ENCODE measurements at places on chromosomes 1 and 21.
A peak's percentile ranks its signal among the peaks of the same experiment; 100 is the strongest.

- no peak for DNase-seq
Observed at GRCh38 chr1:156489935-156490293, 10.7 kb downstream of the MEF2D start.

GRCh38 chr1:71834601-71835441 lies 447.5 kb downstream of the NEGR1 start:
- DNase-seq, result no peak

GRCh38 chr1:109256971-109257681 lies 7.8 kb downstream of the CELSR2 start:
- DNase-seq, result no peak

DNA sequence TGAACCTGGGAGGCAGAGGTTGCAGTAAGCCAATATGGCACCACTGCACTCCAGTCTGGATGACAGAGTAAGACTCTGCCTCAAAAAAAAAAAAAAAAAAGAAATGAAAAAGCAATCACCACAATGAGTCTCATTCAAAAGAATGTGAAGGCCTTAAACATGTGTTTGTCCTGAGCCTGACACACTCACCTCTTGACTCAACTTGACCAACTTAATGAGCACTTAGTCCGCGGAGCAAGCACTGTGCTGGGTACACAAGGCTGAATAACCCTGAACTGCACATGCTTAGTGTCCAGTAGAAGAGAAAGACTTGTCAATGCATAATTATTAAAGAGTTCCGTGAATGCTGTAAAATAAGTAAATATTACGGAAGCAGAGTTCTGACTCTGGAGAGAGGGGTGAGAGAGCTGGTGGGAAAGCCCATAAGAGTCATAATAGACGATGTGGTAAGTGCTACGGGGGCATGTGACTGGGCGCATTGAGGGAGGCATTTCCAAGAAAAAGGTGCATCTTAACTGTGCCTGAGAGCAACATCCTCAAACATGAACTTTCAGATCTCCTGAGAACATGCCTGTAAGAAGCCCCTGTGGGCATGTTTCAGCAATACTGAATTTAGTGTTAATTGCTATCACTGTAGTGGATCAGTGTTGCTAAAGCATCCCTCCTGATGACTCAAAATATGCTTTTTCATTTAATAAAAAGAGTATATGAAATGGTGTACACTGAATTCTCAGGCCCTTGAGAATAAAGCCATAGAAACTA lies 27.2 kb downstream of the MCOLN2 start:
- DNase-seq, result no peak

- no peak for DNase-seq
Observed at GRCh38 chr1:93686504-93687250, 5.0 kb upstream of the BCAR3 start.

DNA sequence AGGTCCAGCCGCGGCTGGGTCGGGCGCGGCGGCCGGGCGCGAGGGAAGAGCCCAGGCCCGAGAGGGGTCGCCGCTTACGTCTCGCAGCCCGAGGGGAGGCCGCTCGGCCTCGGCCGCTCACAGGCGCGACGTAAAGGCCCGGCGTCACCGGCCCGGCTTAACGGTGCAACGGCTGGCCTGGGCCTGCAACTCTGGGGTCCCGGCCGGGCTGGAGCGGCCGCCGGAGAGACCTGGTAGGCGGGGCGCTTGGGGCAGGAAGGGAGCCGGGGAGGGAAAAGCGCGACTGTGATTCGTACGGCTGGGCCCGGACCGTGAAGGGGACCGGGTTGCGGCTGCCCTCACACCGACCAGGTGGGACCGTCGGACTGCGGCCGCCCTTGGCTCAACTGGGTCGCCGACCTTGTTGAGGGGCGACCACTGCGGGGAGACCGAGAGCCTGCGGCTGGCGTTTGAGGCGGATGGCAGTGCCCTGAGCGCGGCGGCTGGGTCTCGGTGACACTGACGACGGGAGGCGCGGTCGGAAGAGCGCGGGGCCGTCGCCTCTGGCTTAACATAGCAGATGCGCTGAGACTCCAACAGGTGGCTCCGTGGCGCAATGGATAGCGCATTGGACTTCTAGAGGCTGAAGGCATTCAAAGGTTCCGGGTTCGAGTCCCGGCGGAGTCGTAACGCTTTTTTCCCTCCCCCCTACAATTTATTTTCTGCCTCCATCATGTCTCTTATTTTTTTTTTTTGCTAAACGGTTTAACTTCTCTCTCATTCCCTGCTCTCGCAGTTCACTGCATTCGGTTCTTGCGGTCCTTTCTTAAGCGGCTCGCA lies 31.8 kb downstream of the DNTTIP2 start:
- DNase-seq, result peak; percentile 97

DNA sequence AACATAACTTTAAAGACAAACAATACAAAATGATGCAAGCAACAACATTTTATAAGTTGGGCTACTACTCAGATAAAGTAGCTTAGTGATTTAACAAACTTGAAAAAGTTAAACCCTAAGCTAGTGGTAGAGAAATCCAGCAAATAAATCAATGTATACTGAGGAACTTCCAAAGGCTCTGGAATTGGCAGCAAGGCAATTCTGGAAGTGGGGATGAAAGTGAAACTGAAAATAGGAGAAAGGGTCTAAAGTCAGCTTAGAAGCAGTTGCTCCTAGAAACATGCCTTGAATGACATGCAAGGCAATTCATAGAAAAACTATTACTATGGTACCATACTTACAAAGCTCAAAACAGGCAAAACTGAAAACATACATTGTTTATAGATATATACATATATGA lies 90.0 kb upstream of the CAMK1G start:
- DNase-seq, result no peak

GRCh38 chr1:45304311-45305081 lies 22.2 kb upstream of the HPDL start:
- DNase-seq, result no peak

DNA sequence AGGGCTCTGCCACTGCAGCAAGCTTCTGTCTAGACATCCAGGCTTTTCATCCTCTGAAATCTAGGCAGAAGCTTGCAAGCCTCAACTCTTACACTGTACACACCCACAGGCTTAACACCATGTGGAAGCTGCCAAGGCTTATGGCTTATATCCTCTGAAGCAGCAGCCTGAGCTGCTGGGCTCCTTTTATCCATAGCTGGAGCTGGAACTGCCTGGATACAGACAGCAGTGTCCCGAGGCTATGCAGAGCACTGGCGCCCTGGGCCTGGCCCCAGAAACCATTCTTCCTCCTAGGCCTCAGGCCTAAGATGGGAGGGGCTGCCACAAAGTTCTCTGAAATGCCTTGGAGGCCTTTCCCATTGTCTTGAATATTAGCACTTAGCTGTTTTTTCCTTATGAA lies 19.3 kb upstream of the POGK start:
- DNase-seq, result no peak

- no peak for DNase-seq
Observed at GRCh38 chr1:167469280-167469965, 48.9 kb downstream of the CD247 start.

GRCh38 chr1:91022518-91022929 lies 689 bp upstream of the ZNF644 start:
- DNase-seq, result no peak

DNA sequence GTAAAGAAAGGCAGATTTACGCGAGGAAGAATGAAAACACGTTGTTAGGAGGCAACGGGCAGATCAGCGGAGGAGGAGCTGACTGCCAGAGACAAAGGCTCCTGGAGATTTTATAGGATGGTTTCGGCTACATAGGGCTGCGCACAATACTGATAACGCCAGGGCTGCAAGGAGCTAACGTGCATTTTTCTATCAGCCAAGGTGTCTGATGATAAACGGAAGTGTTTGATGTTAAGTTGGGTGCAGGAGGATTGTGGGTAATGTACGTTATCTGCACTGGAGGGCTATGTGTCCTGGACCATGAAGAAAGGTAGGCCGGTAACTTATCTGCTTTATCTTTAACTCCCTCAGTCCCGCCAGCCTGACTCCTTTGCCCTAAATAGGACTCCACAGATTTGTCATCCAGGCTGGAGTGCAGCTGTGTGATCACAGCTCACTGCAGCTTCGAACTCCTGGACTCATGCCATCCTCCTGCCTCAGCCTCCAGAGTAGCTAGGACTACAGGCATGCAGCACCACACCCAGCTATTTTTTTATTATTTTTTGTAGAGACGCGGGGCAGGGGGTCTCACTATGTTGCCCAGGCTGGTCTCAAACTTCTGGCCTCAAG lies 29.6 kb downstream of the SETD4 start:
- no peak for DNase-seq

- DNase-seq, result peak; percentile 52
Observed at GRCh38 chr1:68811806-68812205, 314.9 kb upstream of the DEPDC1 start.

GRCh38 chr1:29635501-29636263 lies 399.4 kb downstream of the PTPRU start:
- no peak for DNase-seq

DNA sequence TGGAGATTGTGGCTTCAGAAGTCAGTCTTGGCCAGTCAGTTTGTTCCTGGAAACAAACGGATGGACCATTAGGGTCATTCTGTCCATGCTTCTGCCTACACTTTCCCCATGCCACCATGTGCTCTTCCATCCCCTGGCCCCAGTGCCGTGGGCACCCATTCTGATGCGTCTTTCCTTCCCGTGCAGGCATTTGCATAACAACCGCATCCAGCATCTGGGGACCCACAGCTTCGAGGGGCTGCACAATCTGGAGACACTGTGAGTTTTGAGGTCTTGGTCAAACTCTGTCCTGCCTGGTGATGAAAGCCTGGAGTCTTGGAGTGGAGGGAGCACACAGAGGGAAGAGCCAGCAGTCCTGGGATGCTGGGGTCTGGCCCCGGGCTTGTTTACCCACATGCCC lies 61.1 kb downstream of the UBE2T start:
- DNase-seq, result no peak

- no peak for DNase-seq
Observed at GRCh38 chr1:205236951-205237475, 9.3 kb downstream of the TMCC2 start.

GRCh38 chr1:3928586-3928985 lies 28.5 kb upstream of the C1orf174 start:
- DNase-seq, result no peak

DNA sequence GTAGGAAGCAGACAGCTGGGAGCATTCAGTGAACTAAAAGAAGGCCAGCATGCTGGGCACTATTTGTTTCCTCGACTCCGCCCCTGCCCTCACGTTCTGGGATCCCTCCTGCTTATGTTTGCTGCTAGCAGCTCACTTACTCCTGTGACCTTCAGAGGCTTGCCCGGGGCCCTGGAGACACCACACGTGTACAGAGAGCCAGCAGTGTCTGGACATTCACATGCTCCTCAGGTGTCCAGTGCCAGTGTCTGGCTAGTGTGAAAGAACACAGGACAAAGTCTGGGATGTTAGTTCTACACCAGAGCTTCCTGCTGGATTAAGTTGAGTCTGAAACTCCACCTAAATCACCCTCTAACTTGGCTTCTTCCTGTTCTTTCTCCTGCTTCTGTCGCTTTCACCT lies 108.1 kb downstream of the OMA1 start:
- no peak for DNase-seq

- no peak for DNase-seq
Observed at GRCh38 chr1:183166454-183166853, 19.6 kb upstream of the LAMC2 start.

DNA sequence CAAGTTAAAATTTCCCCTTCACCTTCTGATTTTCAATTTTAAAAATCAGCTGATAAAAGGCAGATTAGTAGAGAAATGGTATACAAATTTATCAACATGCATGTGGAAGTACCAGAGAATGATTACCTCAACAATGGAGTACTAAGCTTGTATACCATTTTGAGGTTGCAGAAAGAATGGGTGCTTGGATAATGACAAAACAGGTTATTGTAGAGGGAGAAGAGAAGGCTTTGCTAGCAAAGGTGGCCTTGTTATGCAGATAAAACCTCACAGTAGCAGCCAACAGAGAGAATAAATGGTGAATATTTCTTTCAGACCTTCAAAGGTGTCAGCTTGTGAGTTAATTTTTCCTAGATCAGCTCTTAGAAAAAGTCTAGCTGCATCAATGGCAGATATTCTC lies 1174.9 kb upstream of the ADGRL4 start:
- DNase-seq, result no peak

DNA sequence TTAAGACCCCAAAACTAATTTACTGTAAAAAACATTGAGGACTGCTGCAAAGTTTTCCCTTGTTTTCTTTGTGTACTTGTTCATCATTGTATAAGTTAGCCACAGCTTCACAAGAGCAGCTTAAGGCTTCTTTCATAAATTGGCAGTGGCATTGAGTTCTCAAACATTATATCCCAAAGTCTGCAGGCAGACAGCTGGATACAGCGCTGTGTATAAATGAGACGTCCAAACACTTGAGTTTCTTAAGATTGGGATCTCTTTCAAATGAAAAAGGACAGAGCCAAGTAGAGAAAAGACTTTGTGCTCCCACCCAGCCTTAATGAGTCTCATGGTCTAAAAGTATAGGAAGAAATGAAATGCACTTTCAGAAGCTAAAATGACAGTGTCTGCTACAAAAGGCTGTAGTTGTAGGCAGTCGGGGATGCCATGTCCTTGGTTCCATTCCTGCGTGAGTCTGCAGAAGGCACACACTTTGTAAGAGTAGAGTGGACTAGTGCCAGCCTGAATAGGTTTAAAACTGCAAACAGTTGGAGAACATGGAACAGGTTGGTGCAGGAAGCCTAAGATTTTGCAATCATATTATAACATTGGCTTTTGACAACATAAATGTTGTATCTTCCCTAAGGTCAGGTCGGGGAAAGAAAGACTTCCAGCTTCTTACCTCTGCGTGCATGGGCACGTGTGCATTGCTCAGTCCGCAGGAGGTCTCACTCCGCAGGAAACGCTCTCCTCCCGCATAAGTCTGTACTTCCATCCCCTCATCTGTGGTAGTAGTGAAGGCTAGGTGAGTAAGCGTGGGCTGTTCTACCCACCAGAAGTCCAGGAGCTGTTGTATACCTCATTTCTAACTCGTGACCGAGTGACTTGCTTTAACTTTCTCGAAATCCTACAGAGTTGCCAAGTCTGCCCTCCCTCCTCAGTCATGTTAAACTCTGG lies 94.4 kb downstream of the CD247 start:
- DNase-seq, result no peak

DNA sequence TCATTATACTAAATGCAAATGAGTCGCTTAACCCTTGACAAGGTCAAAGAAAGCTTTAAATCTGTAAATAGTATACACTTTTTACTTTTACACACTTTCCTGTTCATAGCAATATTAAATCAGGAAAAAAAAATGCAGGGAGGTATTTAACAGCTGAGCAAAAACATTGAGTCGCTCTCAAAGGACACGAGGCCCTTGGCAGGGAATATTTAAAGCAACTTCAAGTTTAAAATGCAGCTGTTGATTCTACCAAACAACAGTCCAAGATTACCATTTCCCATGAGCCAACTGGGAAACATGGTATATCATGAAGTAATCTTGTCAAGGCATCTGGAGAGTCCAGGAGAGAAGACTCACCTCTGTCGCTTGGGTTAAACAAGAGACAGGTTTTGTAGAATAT lies 62.7 kb downstream of the CAPN2 start:
- DNase-seq, result no peak
